ENCODE measurements at places on chromosomes 1 and 21. TPM values are rescaled to one million over a fixed set of nuclear protein-coding genes. Genes with fewer than 3 reads are reported as not detected.

- peak overlapping the region; percentile 57 for H3K27ac ChIP-seq
- H3K4me1 ChIP-seq: peaks cover 16% of the 10 kb centered on the region
- H3K4me3 ChIP-seq: no peak overlapping the region
- H3K36me3 ChIP-seq: no peaks in the 10 kb centered on the region
- H3K27me3 ChIP-seq: no peaks in the 10 kb centered on the region
Measured at GRCh38 chr1:186404454-186405051, 28.9 kb downstream of the ODR4 start.

The GUCA2A gene
- not detected for total RNA-seq

The RAB25 gene
- total RNA-seq: not detected

DNA sequence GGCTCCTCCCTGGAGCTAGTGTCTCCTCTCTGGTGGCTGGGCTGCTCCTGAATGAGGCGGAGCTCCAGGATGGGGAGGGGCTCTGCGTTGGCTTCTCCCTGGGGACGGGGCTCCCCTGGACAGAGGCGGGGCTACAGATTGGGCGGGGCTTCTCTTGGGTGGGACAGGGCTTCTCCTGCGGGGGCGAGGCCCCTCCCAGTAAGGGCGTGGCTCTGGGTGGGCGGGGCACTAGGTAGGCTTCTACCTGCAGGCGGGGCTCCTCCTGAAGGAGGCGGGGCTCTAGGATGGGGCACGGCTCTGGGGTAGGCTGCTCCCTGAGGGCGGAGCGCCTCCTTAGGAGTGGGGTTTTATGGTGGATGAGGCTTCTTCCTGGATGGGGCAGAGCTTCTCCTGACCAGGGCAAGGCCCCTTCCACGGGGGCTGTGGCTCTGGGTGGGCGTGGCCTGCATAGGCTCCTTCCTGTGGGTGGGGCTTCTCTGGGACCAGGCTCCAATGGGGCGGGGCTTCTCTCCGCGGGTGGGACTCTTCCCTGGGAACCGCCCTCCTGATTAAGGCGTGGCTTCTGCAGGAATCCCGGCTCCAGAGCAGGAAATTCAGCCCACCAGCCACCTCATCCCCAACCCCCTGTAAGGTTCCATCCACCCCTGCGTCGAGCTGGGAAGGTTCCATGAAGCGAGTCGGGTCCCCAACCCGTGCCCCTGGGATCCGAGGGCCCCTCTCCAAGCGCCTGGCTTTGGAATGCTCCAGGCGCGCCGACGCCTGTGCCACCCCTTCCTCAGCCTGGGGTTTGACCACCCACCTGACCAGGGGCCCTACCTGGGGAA, 22.7 kb upstream of the ARF1 start:
- DNase-seq: no peak
- no peaks in the 10 kb centered on the region for H3K4me1 ChIP-seq
- H3K36me3 ChIP-seq: no peaks in the 10 kb centered on the region
- H3K27ac ChIP-seq: no peak overlapping the region
- peaks cover 8% of the 10 kb centered on the region for H3K27me3 ChIP-seq
- H3K4me3 ChIP-seq: no peak overlapping the region

DNA sequence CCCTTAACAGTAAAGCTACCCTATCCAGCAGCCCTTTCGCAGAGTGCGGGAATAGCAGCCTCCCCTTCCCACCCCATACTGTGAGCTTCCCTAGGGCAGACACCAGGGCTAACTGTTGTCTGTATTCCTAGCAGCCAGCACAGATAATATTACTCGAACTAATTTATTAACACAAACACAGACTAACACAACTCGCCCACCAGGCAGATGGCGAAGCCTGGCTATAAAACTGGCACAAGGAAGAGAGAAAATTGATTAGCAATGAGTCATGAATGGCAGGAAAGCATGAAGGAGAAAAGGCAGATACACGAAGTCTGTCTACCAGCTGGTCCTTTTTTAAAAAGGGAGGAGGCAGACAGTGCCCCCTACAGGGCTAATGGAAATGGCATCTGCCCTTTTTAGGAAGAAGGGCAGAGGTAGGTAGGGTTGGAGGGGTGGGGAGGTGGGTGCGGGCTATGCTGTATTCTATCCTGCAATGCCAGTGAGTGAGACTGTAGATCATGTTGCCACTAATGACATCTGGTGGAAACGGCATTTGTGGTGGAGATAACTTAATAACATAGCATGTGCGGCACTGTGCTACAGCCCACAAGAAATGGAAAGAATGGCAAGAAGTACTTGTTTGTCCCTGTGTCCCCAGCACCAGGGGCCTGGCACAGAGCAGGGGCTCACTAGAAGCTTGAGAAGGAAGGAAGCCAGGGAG, 30.6 kb upstream of the CTPS1 start:
- H3K36me3 ChIP-seq: peaks cover 10% of the 10 kb centered on the region
- DNase-seq: peak; percentile 63
- H3K4me3 ChIP-seq: peak overlapping the region; percentile 35
- peak overlapping the region; percentile 34 for H3K27ac ChIP-seq
- H3K4me1 ChIP-seq: peaks cover 39% of the 10 kb centered on the region
- peaks cover 1% of the 10 kb centered on the region for H3K27me3 ChIP-seq

- H3K36me3 ChIP-seq: no peaks in the 10 kb centered on the region
- peaks cover 5% of the 10 kb centered on the region for H3K27me3 ChIP-seq
- DNase-seq: no peak
- no peak overlapping the region for H3K4me3 ChIP-seq
- peaks cover 14% of the 10 kb centered on the region for H3K4me1 ChIP-seq
- no peak overlapping the region for H3K27ac ChIP-seq
Measured at GRCh38 chr1:24874056-24874455, 56.0 kb downstream of the RUNX3 start.

- DNase-seq: no peak
- peaks cover 2% of the 10 kb centered on the region for H3K27me3 ChIP-seq
- peaks cover 56% of the 10 kb centered on the region for H3K4me1 ChIP-seq
- peak overlapping the region; percentile 68 for H3K27ac ChIP-seq
- H3K4me3 ChIP-seq: peak overlapping the region; percentile 39
- H3K36me3 ChIP-seq: no peaks in the 10 kb centered on the region
Measured at GRCh38 chr1:205287767-205288559, 33.6 kb downstream of the NUAK2 start.

DNA sequence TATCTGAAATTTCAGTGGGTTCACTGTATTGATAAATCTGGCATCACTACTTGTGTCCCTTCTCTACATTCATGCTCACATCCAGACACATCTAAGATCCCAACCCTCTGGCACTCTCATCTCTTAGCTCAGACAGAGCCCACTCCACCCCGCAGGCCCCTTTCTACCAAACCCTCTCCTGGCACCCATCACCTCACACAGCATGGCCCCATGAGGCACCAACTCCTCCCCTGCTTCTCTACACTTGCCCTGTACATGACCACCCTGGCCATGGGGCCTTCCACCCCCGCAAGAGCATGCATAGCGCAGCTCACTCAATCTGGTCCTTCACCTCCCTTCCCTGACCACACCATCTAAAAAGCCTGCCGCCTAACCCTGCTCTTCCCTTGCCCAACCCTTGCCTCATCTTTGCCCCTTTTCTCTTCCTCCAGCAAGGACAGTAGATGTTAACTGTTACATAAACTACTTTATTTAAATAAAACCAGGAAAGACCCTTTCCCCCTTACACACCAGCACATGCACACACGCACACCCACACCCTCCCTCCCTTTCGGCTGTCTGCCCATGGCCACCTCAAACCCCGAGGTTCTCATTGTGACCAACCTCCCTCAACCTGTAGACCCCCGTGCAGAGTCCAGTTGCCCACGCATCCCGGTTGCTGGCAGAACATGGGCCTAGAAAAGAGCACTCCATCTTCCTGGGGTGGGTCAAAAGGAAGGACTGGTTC, 15.6 kb downstream of the SH3BP5L start:
- H3K27ac ChIP-seq: peak overlapping the region; percentile 71
- no peak for DNase-seq
- peaks cover 27% of the 10 kb centered on the region for H3K4me1 ChIP-seq
- peaks cover 26% of the 10 kb centered on the region for H3K36me3 ChIP-seq
- H3K4me3 ChIP-seq: no peak overlapping the region
- peaks cover 6% of the 10 kb centered on the region for H3K27me3 ChIP-seq

DNA sequence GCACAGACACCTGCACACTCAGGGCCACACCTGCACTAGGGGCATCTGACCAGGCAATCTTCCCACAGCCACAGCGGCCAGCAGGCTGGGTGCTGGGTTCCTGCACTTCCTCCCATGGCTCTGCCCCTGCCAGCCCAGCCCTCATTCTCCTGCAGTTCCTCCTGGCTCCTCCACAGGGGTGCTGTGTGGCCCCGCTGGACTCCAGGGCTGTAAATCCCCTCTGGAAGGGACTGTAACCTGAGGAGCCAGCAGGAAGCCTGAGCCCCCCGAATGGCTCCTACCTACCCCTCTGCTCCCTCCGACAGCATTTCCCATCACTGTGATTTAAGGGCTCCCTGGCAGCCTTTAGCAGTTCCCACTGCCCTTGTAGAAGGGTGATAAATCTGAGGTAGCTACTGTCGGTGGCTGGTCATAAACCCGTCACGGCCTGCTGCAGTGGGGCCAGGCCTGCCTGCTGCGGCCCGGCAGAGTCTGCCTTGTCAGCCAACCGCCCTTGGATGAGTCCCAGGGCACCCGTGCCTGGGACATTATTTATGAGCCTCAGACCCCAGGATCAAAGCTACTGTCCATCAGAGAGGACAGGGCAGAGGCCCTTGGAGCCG, 8.8 kb downstream of the UBL4B start:
- no peak for DNase-seq
- H3K4me1 ChIP-seq: peaks cover 30% of the 10 kb centered on the region
- H3K27me3 ChIP-seq: peaks cover 5% of the 10 kb centered on the region

- H3K27ac ChIP-seq: no peak overlapping the region
- H3K4me1 ChIP-seq: peaks cover 77% of the 10 kb centered on the region
- no peaks in the 10 kb centered on the region for H3K36me3 ChIP-seq
- H3K27me3 ChIP-seq: no peaks in the 10 kb centered on the region
- H3K4me3 ChIP-seq: no peak overlapping the region
Measured at GRCh38 chr1:199688133-199688676, 339.3 kb upstream of the NR5A2 start.

The TMEM200B gene
- total RNA-seq: 13.6 TPM

The FCRL2 gene
- total RNA-seq: not detected

DNA sequence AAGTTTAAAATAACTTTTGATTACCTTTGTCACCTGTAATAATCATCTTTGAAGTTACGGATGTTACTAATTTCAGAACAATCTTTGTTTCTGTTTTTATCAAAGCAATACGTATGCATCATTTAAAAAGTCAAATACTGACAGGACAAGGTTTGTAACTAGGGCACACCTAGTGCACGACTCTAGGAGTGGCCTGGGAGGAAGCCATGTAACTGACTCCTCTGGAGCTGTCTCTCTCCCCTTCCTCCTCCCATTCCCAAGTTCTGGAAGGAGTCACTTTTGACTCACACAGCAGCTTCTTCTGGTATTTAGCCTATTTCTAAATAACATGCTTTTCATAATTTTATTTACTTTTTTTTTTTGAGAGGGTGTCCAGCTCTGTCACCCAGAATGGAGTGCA, 11.8 kb upstream of the RAP1GAP start:
- H3K4me1 ChIP-seq: peaks cover 22% of the 10 kb centered on the region
- peaks cover 2% of the 10 kb centered on the region for H3K27me3 ChIP-seq
- H3K4me3 ChIP-seq: no peak overlapping the region
- peaks cover 35% of the 10 kb centered on the region for H3K36me3 ChIP-seq
- peak; percentile 47 for DNase-seq

- H3K4me3 ChIP-seq: no peak overlapping the region
- no peaks in the 10 kb centered on the region for H3K36me3 ChIP-seq
- no peak overlapping the region for H3K27ac ChIP-seq
- H3K27me3 ChIP-seq: no peaks in the 10 kb centered on the region
- H3K4me1 ChIP-seq: no peaks in the 10 kb centered on the region
- DNase-seq: no peak
Measured at GRCh38 chr1:195097316-195097715, 1510.9 kb downstream of the KCNT2 start.

GRCh38 chr1:32903991-32904785, 3.0 kb upstream of the TMEM54 start:
- H3K4me3 ChIP-seq: no peak overlapping the region
- H3K4me1 ChIP-seq: no peaks in the 10 kb centered on the region
- H3K27me3 ChIP-seq: peaks cover 6% of the 10 kb centered on the region
- no peak overlapping the region for H3K27ac ChIP-seq

The ARHGAP30 gene
- total RNA-seq: not detected

DNA sequence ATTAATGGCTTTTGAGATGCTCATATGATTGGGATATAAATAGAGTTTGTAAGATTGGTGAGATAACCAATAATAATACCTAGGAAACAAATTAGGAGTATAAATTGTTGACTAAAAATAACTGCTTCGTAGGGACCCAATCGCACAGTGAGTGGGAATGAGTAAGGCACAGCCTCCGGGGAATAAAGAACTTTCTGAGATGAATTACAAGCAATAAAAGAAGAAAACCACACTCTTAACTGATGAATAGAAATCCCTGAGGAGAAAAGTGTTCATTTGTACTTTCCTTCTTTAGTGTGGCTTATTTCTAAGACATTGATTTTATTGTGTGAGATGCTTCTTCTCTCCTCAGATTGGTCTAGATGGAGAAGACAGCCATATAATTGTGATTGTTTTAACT, 443.4 kb upstream of the PRMT6 start:
- H3K36me3 ChIP-seq: no peaks in the 10 kb centered on the region
- H3K27ac ChIP-seq: no peak overlapping the region
- no peaks in the 10 kb centered on the region for H3K27me3 ChIP-seq
- H3K4me3 ChIP-seq: no peak overlapping the region
- no peaks in the 10 kb centered on the region for H3K4me1 ChIP-seq
- DNase-seq: no peak

The EFCAB14 gene
- total RNA-seq: 64.1 TPM

GRCh38 chr1:206080026-206080820, 27.2 kb downstream of the RHEX start:
- H3K4me3 ChIP-seq: no peak overlapping the region
- DNase-seq: no peak
- H3K36me3 ChIP-seq: no peaks in the 10 kb centered on the region
- peaks cover 9% of the 10 kb centered on the region for H3K4me1 ChIP-seq

DNA sequence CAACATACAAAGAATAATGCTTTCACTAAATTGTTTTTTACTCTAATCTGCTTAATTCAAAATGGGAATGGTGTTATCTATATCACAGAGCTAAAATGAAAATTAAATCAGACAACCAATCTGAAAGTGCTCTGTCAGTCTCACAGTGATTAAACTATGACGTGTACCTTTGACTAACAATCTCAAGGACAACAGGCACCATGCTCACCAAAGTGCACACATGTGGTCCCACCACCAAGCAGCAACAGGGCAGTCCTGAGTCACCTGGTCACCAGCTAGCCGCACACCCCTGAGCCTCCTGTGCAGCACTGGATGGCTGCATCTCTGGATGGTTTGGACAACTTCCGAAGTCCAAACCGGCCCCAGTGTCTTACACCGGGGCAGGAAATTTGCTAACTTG, 54.5 kb upstream of the NADK start:
- peaks cover 32% of the 10 kb centered on the region for H3K36me3 ChIP-seq
- no peak overlapping the region for H3K4me3 ChIP-seq
- no peak for DNase-seq
- H3K27me3 ChIP-seq: no peaks in the 10 kb centered on the region
- peaks cover 39% of the 10 kb centered on the region for H3K4me1 ChIP-seq

The DNAJC6 gene
- 15.6 TPM for total RNA-seq

The SPAG17 gene
- not detected for total RNA-seq

DNA sequence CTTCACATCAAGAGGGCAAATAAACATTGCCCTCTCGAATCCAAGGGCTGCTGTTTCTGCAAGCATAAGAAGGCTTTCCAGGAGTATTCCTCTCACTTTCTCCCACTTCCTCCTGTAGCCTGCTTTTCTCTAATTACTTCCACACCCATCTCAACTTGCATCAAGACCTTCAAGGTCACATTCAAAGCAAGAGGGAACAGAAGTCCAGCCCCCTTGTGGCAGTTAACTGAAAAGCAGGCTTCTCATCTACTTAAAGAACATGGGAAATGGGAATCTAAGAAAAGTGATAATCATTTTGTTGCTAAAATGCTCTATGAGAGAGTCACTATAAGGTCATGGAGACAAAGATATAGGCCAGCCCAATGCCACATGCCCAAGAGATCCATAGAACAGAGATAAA, 874.4 kb downstream of the KCNT2 start:
- peaks cover 34% of the 10 kb centered on the region for H3K4me1 ChIP-seq
- DNase-seq: no peak
- no peaks in the 10 kb centered on the region for H3K27me3 ChIP-seq
- peaks cover 20% of the 10 kb centered on the region for H3K36me3 ChIP-seq

Data from HFFc6 (cell line).